ENCODE measurements at places on chromosomes 2 and 18.

DNA sequence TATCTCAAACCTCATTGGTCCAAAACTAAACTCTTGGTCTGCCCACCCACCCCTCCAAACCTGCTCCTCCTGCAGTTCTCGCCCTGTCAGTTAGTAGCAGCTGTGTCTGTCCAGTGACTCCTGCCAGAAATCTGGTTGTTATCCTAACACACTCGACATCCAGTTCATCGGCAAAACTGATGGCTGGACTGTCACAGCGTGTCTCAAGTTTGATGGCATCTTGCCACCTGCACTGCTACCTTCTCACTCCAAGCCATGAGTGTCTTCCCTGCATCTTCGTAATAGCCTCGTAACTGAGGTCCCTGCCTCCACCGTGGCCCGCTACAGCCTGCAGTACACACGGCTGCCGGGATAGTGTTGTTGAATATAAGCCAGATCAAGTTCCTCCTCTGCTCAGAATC lies 470.1 kb upstream of the RAB12 start:
- no peak for DNase-seq

GRCh38 chr2:1727101-1727771 lies 17.1 kb downstream of the PXDN start:
- DNase-seq: no peak

GRCh38 chr2:30366199-30366691 lies 80.8 kb upstream of the LCLAT1 start:
- peak; percentile 36 for DNase-seq

DNA sequence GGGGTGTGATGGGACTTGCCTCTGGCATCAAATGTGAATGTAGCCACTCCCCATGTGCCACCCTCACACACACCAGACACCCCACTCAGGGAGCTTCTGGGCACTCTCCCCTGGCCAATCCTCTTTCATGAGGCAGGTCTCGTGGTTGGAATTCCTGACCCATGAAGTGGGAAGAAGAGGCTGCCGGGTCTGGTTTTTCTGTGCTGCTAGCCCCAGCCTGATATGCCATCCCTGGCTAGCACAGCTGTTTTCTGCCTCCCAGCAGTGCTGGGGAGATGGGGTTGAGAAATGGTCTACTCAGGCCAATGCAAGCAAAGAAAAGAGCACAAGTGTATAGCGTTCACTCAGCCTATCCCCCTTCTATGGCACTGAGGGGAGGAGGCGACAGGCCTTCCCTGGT lies 1.2 kb upstream of the C2orf72 start:
- no peak for DNase-seq

GRCh38 chr2:69985688-69986087 lies 24.3 kb upstream of the ASPRV1 start:
- no peak for DNase-seq

- no peak for DNase-seq
These were observed 106.8 kb downstream of the HRH4 start for GRCh38 chr18:24567199-24567598.

DNA sequence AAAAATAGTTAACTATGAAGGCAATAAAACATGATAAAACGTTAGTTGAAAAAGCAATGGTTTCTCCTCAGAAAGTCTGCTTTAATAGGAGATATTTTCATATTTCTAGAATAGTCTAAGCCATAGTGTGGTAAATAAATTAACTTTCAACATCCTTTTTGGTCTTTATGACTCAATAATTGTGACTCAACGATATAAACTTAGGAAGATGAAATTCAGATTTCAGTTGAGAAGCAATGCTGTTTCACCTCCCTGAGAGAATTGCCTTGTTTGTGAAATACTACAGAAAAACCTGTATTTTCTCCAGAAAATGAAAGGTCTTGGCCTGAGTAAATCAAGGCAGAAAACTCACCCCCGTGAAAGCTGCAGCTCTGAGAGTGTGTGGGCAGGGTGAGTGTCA lies 166.9 kb downstream of the ETAA1 start:
- DNase-seq: no peak

- no peak for DNase-seq
These were observed 162.4 kb downstream of the ZNF521 start for GRCh38 chr18:25189391-25190185.

DNA sequence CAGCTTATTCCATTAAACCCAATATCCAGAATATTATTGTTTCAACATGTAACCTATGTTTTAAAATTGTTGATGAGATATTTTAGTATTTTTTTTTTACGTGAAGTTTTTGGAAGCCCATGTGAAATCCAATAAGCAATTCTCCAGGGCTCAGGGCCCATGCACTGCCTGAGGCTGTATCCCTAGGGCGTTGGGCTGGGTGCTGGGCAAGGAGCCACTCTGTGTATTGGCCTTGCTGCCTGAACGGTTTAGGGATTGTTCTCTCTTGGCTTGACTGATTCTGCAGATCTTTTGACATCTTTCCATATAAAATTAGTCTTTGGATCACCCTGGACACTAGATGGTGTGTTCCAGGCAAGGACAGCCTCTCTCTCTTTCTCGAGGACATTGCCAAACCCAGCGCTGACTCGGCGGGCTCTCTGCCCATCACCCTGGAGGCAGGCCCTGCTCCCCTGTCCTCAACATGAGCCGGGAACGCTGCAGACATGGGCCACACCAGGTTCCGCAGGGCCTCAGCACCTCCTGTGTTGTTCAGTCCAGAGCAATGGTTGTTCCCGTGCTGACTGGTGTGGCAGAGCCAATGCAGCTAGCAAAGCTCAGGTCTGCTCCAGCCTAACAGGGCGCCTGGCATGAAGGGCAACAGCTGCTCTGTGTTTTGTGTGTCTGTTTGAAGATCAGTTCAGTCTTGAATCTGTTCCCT lies 163.0 kb downstream of the SEPTIN10 start:
- no peak for DNase-seq

GRCh38 chr2:222792001-222792611 lies 68.7 kb upstream of the ACSL3 start:
- no peak for DNase-seq

DNA sequence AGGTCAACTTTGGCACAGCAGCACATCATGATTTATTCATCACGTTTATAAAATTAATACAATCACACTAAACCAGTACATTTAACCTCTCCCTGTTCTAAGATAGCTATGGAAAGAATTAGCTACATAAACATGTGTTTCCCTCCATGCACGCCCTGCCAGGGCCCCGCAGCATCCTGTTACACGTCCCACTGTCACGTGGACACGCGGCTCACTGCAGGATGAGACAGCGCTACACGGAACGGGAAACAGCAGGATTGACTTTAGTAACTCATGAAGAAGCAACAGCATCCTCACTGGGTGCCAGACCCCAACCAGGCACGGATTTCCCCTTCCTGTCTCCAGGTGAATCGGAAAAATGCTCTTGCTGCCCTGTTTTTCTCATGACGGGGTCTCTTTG lies 30.9 kb upstream of the SALL3 start:
- DNase-seq: no peak

GRCh38 chr2:222708274-222708710 lies 36.8 kb downstream of the MOGAT1 start:
- peak; percentile 64 for DNase-seq

- no peak for DNase-seq
These were observed 37.7 kb upstream of the IGFBP5 start for GRCh38 chr2:216733046-216733445.

- no peak for DNase-seq
These were observed 225.1 kb upstream of the SALL3 start for GRCh38 chr18:78754311-78755043.

DNA sequence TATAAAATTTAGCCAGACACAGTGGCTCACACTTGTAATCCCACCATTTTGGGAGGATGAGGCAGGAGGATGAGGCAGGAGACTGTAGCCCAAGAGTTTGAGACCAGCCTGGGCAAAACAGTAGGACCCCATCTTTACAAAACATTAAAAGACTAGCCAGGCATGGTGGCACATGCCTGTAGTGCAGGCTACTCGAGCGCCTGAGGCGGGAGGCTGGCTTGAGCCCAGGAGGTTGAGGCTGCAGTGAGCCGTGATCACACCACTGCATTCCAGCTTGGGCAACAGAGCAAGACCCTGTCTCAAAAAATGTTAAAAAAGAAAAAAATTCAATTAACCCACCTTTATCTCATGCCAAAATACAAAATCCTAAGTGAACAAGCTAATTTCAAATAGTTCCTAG lies 4.0 kb downstream of the REV1 start:
- no peak for DNase-seq

DNA sequence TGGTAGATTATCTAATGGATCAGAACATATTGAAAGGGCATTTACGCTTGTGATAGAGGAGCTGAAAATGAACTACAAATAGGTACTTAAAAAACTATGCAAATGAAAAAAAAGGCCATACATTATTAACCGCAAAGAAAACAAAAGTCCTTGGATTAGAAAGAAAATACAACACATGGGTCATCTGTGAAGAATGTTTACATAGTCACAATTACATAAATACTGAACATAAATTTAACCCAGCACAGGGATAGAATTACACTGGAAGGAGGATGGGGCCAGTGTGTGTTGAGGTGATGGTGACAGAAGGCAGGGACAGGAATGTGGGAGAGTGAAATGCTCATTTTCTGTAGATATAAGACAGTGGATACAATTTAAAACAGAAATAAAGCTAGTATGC lies 6.6 kb downstream of the NTSR2 start:
- no peak for DNase-seq

DNA sequence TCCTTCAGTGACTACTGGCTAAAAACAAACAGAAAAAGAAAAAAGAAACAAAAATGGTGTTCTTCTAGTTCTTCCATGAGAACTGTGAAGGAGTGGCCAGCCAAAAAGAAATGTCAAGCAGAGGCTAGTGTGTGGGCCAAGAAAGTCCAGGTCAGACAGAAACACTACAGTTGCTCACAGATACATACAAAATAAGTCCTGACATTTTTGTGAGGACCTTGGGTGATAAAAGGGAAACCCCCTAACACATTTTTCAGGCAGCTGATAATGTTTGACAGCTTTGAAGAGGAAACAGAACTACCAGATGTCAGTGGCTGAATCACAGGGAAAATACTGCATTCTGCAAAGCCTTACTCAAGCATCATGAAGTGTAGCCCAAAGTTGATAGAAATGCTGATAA lies 28.1 kb downstream of the ARHGAP25 start:
- DNase-seq: no peak

GRCh38 chr2:63261137-63261621 lies 210.5 kb downstream of the OTX1 start:
- no peak for DNase-seq

DNA sequence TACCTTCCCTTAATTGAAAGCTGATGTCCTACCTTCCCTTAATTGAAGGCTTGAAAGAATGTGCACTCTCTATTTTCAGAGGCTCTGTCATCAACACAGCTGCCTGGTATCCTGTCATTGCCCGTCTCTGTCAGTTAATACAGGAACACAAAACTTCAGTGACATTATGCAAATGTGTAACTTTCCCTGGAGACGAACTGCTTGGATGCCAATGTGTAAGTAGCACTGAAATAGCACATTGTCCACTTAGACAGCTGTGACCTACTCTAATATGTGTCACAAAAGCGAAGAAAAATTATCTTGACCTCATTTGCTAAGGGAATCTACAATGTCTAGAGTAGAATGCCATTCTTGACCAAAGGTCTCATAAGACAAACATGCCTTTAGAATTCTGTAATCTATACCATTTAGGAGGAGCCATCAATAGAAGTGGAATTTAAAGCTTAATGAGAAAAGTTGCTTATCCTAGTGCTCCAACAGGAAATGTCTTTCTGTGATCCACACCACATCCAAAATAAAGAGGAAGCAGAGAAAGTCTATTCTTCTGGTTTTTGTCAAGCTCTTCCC lies 138.1 kb downstream of the BARD1 start:
- no peak for DNase-seq

DNA sequence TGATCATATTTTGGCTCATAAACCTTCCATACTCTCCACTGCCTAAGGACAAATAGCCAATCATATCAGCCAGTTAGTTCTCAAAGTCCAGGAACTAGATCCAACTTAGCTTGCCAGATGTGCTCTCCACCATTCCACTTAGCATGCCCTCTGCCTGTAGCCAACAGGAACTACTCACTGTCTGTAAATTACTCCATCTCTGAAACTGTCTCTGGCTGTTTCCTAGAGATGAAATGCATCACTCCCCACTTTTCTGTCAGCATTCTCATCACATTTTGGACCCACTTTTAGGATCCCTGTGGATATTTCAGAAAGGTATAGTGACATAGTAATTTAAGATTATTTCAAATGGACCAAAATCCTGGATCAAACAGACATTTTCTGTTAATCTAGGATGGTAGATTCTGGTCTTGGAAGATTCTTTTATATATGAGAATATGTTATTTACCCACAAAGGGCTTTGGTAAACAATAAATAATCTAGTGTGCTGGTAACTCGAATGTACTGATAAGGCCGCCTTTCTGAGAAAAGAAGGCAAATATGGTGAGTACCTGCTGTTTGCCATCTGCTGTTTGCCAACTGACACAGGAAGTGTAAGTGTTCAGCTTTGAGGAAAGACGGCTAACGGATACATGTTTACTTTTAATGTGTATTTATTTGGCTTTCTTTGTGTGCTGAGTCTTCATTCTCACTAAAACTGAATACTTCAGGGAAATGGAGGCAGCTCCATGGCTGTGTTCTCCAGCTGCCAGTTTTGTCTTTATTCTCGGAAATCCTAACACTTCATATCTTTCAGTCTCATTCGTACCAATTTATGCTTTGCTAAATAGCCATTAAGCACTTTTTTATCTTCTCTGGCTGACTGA lies 79.5 kb downstream of the EVA1A start:
- no peak for DNase-seq

DNA sequence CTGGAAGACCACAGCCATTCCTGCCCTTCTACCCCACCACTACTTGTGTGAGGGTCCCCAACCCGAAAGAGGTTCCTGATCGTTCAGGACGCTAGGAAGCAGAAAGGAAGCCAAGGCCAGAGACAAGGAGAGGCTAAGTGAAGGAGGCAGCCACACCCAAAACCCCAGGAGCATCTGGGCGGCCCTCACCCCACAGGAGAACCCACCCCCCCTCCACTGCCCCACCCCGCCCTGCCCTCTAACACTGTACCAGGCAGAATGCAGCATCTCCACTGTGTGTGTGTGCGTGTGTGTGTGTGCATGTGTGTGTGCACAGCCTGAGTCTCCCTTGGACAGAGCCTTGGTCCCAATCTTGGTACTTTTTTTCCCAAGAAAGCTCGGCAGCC lies 207.5 kb upstream of the HAAO start:
- DNase-seq: no peak

- DNase-seq: no peak
These were observed 7.2 kb downstream of the DSC1 start for GRCh38 chr18:31155498-31155897.

- peak; percentile 19 for DNase-seq
These were observed 31.9 kb downstream of the C1QL2 start for GRCh38 chr2:119126650-119127049.

GRCh38 chr2:62665446-62665845 lies 40.1 kb upstream of the EHBP1 start:
- DNase-seq: no peak

GRCh38 chr2:237471438-237472186 lies 15.4 kb upstream of the MLPH start:
- no peak for DNase-seq

DNA sequence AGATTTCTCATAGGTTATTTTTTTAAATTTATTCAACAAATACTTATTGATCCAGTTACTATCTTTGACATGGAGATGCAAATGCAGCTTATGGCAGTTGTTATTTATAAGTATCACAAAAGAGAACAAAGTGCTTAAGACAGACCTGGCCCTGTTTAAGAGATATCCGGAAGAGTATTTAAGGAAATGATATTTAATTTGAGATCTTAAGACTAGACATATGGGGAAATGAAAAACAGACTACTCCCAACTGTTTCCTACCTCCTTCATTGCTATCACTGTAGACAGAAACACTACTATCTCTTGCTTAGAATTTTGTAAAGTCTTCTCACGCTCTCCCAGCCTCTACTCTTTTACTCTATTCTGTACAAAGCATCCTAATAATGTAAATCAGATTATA lies 36.0 kb downstream of the RPRD1A start:
- DNase-seq: no peak
